ENCODE measurements at places on chromosomes 12 and 14.

DNA sequence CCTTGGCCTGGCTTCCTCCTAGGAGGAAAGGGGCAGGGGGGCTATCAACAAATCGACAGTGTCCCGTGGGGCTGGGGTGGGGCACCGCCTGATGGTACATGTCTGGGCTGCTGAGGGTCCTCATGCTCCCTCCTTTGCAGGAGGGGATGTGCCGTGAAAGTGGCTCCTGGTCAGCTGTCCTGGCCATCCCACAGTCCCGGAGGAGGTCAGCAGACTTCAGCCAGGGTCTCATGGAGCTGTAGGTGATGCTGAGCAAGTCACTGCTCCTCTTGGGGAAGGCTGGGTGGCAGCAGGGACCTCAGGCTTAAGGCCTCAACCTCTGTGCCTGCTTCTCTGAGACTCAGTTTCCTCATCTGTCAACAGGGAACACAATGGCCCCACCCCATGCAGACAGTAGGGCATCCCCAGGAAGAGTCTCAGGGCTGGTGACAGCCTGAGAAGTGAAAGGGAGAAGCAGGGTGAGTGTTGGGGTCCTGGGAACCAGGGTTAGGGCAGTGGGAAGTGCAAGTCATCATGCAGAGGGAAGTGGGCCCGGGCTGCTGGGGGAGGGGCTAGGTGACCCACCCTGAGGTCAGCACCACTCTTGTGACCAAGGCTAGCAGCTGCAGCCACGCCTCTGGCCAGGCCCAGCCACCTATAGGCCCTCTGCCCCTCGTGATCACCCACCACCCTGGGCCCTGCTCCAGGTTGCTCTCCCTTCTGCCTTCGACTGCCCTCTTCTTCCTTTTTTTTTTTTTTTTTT lies 4.4 kb upstream of the TNFAIP2 start:
- DNase-seq: no peak

DNA sequence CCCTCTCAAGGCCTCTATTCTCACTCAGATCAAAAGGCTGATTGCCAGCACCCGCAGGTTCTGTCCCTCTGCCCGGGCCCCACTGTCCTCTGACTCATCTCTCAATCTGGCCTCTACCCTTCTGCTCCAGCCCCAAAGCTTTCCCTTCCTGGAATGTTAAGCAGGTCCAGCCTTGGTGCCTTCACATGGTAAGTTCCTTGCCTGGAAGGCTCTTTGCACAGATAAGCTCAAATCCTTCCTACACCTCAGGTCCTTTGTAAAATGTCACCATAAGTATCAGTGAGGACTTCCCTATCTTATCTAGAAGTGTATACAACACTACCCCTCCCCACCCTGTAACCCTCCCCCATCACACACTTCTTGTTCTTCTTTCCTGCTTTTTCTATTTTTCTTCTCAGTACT lies 22.2 kb downstream of the LPCAT3 start:
- DNase-seq: no peak

- DNase-seq: no peak
Observed at GRCh38 chr12:93530358-93530757, 42.1 kb upstream of the SOCS2 start.

DNA sequence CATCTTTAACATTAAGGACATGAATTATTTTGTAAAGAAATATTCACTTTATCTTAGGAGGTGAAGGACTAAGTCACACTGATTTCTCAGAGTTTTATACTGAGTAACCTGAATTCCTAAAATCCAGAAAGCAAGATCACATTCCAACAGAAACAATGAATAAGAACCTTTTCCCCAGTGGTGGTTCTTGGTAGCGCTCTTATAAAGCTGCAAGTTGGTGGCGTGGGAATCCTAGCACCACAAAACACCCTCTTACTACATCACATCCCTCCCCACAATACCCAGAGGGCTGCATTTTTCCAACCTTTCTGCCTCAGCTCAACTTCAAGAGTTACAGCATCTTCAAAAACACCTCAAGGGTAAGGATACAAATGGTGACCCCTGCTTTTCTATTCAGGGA lies 44.0 kb upstream of the SMUG1 start:
- no peak for DNase-seq

DNA sequence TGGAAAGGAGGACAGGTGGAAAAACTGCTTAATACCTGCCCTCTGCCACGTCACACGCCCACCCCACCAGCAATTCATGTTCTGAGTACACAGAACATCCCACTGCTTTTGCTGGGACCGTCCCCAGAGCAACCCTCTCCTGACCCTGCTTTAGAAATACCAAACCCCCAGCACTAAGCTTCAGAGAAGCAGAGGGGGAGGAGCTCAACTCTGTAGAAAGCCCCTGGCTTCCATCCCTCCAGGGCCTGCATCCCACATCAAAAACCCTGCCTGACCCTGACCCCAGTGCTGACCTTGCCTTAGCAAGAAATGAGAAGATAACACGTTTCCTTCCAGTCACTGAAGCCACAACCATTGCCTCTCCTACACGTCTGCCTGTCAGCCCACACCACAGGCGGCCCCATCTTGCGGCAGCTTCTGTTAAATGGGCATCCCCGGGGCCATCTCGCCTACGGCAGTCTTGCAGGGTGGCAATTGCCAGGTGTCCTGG lies 19.7 kb downstream of the VDR start:
- no peak for DNase-seq

DNA sequence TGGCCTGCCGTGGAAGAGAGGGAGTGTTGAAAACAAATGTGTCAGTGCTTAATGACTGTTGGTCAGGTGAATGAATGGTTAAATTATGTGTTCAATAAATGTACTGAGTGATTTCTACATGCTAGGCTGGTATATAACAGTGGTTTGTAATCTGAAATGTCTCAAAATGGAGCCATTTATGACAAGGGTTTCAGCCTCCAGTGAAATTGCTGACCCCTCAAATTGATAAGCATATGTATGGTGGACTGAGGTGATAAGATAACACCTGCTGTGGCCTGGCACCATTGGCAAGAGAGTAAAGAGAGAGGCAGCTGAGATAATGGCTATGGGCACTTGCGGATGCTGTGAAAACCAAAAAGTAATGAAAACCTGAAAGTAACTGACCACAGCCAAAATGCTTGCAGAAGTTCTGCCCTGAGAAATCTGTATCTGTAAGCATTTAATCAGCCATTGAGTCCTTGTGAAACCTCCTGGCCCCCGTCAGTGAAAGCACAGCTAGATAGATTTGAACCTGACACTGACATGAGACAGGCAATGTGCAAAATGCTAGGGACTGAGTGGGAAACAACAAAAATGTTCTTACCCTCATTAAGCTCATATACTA lies 1.4 kb upstream of the BCAT1 start:
- DNase-seq: no peak

GRCh38 chr12:41709463-41710285 lies 435.0 kb downstream of the GXYLT1 start:
- DNase-seq: no peak

GRCh38 chr12:8780389-8780788 lies 42.0 kb upstream of the A2ML1 start:
- no peak for DNase-seq

DNA sequence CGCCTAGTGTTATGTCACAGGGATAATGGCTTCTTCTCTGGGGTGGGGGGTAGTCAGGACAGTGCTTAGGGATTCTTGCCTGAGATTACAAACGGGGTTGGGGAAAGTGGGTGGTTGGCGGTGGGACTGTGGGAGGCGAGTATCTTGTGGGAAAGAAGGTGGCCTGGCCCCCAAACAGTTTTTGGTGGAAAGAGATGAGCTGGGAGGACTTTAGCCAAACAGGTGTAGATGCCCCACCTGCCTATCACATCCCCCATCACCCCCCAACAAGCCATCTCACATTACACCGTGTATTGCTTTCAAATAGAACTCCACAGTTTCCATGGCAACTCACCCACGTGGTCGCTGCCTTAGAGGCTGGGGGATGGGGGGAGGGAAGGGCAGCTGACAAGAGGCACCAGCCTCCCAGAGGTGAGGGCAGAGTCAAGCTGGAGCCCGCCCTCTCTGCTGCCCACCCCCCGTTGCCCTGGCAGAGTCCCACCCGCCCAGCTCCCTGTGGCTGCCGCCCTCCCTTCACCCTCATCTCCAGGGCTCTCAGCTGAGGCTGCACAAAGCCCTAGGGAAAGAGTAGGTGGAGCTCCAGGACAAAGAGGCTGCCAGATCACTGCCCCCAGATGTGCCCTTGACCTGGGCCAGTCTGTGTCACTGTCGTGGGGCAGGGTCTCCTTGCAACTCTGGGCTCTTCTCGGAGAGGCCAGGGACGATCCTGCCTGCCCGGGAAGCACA lies 98.3 kb downstream of the LRRC74A start:
- DNase-seq: no peak
